GM23248 (cell line): ENCODE measurements at places on chromosomes 7 and 10. TPM values are rescaled to one million over a fixed set of nuclear protein-coding genes. Genes with fewer than 3 reads are reported as not detected.

- H3K27ac ChIP-seq, result no peak overlapping the region
- DNase-seq, result peak; percentile 9
- no peaks in the 10 kb centered on the region for H3K27me3 ChIP-seq
- H3K36me3 ChIP-seq, result no peaks in the 10 kb centered on the region
Observed at GRCh38 chr10:112782200-112782907, 167.7 kb upstream of the TCF7L2 start.

ADRB1 gene
- not detected in 2 replicates for total RNA-seq

ERLIN1 gene
- 32.2 and 43.3 TPM in 2 replicates for total RNA-seq

DNA sequence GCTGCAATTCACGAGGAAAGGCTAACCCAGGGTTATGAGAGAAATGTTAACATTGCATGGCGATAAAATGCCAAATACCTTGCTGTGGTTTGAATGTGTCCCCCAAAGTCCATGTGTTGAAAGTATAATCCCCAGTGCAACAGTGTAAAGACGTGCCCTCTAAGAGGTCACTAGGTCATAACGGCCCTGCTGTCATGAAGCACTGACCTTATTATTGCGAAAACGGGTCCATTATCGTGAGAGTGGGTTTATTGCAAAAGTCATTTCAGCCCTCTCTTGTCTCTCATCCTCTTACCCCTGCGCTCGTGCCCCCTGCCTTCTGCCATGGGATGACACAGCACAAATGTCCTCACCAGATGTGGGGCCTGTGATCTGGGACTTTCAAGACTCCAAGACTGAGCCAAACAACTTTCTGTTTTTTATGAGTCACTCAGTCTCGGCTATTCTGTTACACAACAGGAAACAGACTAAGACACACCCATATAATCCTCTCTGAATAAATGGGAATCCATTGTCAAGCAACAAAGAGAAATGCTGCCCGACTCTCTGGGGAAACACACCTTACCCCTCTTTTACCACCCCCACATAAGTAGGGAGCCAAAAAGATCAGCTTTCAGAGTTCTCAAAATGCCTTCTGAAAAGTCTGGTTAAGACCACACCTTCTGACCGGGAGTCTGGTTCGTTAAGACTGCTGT, 73.1 kb upstream of the UCN3 start:
- peak overlapping the region; percentile 56 for H3K4me3 ChIP-seq
- peak; percentile 94 for DNase-seq
- no peaks in the 10 kb centered on the region for H3K27me3 ChIP-seq
- H3K36me3 ChIP-seq, result no peaks in the 10 kb centered on the region

- peak overlapping the region; percentile 90 for H3K27ac ChIP-seq
- peak; percentile 92 for DNase-seq
- H3K27me3 ChIP-seq, result no peaks in the 10 kb centered on the region
- peaks cover 15% of the 10 kb centered on the region; the same call in 1 of the 2 replicates for H3K4me1 ChIP-seq
- H3K4me3 ChIP-seq, result peak overlapping the region; percentile 79
Observed at GRCh38 chr10:71888623-71889387, 37.8 kb upstream of the PSAP start.

DNA sequence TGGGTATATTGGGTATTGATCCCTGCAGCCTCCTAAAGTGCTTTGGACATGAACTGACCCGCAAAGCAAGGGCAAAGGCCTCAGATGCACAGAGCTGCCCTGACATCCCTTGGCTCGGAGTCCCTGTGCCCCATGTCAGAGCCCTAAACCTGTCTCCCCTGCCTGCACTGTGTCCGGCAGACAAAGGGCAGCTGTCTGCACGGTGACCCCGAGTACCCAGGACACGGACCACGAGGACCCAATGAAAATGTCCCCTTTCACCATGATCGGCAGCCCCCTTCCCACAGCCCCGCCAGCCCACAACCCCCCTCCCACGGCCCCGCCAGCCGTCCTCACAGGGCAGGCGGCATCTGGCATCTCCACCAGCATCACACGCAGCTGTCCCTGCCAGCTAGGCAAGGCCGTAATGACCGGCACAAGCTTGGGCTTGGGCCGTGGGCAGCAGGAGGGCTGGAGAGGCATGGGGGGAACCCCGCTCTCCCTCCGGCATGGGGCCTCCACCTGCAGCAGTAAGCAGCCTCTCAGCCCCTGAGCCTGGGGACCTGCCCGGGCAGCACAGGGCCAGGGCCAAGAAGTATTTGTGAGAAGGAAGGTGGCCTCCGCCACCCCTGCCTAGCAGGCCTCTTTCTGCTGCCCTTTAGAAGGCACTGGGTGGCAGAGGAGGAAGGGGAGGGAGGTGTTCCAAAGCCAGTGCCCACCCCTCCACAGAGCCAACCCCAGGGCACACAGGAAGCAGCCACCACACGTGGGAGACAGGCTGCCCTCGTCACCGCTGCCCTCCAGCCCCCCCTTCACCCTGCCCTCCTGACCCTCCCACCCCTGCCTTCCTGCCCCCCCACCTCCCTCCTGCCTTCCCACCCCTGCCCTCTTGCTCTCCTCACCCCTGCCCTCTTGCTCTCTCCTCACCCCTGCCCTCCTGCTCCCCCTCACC, 10.1 kb downstream of the NUDT1 start:
- peaks cover 25% of the 10 kb centered on the region for H3K4me1 ChIP-seq
- H3K4me3 ChIP-seq, result no peak overlapping the region
- no peak for DNase-seq
- no peak overlapping the region for H3K27ac ChIP-seq

DNA sequence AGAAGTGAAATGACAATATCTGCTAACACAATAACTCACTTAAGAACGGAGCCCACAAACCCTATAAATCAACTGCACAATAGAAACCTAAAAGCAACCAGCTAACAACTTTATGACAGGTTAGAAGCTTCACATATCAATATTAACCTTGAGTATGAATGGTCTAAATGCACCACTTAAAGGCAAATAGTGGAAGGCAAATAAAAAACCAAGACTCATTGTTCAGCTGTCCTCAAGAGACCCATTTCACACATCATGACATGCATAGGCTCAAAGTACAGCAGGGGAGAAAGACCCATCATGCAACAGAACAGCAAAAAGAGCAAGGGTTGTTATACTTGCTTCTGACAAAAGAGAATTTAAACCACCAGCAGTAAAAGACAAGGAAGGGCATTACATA, 46.8 kb downstream of the CDC14C start:
- no peak for DNase-seq
- no peaks in the 10 kb centered on the region for H3K27me3 ChIP-seq
- H3K27ac ChIP-seq, result no peak overlapping the region
- no peaks in the 10 kb centered on the region for H3K4me1 ChIP-seq
- no peak overlapping the region for H3K4me3 ChIP-seq
- no peaks in the 10 kb centered on the region for H3K36me3 ChIP-seq

DNA sequence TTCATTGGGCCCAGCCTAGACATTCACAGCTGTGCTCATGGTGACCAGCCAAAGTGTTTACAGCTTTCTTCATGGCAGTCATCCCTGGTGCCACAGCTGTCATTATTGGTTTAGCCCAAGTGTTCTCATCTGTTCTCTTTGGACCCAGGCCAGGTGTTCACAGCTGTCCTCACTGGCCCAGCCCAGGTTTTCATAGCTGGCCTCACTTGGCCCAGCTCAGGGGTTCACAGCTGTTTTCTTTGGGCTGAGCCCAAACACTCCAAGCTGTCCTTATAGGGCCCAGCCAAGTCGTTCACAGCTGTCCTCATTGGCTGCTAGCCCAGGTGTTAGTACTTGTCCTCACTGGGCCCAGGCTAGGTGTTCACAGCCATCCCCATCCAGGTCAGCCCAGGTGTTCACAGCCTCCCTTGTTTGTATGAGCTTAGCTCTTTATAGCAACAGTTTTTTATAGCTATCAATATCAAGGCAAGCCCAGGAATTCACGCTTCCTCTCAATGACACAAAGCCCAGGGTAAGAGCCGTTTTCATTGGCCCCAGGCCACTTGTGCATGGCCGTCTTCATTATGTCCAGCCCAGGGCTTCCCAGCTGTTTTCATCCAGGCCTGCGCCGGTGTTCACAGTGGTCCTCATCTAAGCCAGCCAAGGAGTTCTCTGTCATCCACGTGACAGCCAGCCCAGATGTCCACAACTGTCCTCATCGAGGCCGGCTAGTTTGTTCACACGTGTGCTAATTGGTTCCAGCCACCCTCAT, 11.6 kb downstream of the FRG2B start:
- H3K27me3 ChIP-seq, result peaks cover 10% of the 10 kb centered on the region; the same call in 1 of the 2 replicates
- H3K36me3 ChIP-seq, result no peaks in the 10 kb centered on the region
- H3K27ac ChIP-seq, result no peak overlapping the region
- no peak for DNase-seq
- no peak overlapping the region for H3K4me3 ChIP-seq
- no peaks in the 10 kb centered on the region for H3K4me1 ChIP-seq

GRCh38 chr10:130189608-130190054, 53.4 kb downstream of the GLRX3 start:
- H3K27ac ChIP-seq, result no peak overlapping the region
- no peaks in the 10 kb centered on the region for H3K27me3 ChIP-seq
- no peak for DNase-seq
- no peaks in the 10 kb centered on the region for H3K4me1 ChIP-seq
- H3K4me3 ChIP-seq, result no peak overlapping the region

ASB4 gene
- not detected in 2 replicates for total RNA-seq
